ENCODE measurements at places on chromosomes 16 and 17. TPM values are rescaled to one million over a fixed set of nuclear protein-coding genes. Genes with fewer than 3 reads are reported as not detected.

Gene SLC35G6
- not detected for total RNA-seq

Gene HOXB3
- 1.5 TPM for total RNA-seq

Gene MARVELD3
- 0.08 TPM for total RNA-seq

Gene ARHGAP44
- total RNA-seq = 0.18 TPM

Gene PRDM7
- 6.2 TPM for total RNA-seq
